ENCODE measurements at places on chromosomes 13 and 19.

GRCh38 chr19:55440411-55441105, 2.5 kb downstream of the SHISA7 start:
- DNase-seq = no peak

- DNase-seq = peak; percentile 100
Measured at GRCh38 chr19:45792470-45793177, at the start of gene DMWD. DMWD (minus strand) TSS chr19:45792845; CDS start chr19:45792756, 89 bp downstream.

GRCh38 chr19:38266981-38267597, 2.7 kb downstream of the SPINT2 start:
- no peak for DNase-seq

DNA sequence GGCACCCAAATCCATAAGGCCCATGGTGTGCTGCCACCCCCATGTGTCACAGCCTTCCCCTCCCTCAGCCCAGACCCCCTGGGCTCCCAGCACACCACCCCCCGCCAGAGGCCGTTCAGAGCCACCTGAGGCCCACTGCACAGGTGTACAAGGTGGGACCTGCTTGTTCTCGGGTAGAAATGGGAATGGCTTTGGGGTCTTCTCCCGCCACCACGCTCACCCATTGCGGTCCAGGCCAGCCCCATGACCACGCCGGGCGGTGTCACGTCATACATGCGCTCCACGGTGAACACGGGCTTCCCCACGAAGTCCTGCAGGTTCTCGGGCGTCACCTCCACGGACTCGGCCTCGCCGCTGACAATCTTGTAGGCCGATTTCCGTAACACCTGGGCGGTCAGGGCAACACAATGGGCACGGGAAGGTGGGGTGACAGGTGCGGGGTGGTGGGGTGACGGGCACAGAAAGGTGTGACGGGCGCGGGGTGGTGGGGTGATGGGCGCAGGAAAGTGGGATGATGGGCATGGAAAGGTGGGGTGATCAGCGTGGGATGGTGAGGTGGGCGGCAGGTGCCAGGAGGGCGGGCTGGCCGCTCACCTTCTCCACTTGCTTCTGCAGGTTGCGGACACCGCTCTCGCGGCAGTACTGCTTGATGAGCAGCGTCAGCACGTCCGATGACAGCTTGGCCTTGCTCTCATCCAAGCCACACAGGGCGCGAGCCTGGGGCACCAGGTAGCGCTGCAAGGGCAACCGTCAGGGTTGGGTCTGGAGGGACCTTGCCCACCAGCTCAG, 4.3 kb downstream of the RPL36 start:
- no peak for DNase-seq

- no peak for DNase-seq
Measured at GRCh38 chr19:41018736-41019290, 27.7 kb downstream of the CYP2B6 start.

DNA sequence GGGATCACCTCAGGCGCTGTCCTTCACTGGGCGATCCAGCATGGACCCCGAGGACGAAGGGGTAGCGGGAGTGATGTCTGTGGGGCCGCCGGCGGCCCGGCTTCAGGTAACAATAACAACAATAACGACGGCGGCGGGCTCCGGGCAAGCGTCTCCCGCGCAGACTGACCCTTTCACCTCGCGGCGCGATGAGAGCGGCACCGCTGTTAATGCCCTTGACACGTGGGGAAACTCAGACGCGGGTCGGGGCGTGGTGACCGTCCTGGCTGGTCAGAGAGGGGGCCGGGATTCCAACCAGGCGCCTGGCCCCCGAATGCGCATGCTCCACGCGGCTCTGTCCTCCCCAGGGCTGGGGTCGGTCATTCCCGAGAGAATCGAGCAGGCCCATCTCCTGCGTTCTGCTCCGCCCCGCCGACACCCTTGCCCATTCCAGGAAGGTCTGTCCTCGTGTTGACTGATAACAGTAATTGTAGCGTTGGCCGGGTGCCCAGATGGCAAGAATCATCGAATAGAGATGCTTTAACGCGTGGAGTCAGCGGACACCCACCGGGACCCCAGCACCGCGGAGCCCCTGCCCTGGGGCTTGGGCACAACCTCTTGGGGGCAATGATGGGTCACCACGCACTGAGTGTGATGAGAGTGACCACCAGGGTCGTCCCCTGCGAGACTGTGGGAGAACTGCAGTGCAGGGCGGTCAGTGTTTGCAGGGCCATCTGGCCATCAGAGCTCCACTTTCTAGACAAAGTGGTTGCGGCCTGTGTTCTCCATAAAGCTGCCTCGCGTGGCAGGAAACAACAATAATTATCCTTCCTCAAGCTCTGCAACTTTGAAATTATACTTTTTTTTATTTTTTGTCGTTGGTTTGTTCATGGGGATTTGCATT, 528 bp downstream of the ZNF8 start:
- no peak for DNase-seq

- no peak for DNase-seq
Measured at GRCh38 chr19:1855828-1856255, 7.5 kb downstream of the KLF16 start.

DNA sequence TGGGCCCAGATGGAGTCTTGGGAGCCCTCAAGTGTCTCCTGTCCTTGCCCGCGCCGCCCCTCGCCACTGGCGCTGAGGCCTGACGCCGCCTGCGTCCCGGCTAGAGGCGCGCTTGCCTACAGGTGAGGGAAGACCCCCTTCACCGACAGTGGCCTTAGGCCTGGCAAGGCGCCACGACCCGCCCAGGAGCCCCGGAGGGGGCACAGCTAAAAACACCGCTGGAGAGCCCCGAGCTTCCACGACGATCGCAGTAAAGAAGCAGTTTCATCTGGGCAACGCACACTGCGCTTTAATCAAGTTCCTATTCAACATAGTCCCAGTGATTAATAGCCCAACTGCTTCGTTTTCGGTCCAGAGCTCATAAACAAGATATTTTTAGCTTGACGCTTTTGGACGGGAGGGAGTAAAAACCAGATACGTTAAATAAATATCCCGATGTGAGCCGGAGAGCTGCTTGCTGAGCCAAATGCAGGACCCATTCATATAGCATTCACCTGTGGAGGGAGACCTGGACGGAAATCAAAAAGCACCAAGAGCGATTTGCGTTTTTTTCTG, 1.5 kb upstream of the CEBPA start:
- no peak for DNase-seq

- DNase-seq = no peak
Measured at GRCh38 chr13:27065582-27065981, 106.0 kb downstream of the USP12 start.

DNA sequence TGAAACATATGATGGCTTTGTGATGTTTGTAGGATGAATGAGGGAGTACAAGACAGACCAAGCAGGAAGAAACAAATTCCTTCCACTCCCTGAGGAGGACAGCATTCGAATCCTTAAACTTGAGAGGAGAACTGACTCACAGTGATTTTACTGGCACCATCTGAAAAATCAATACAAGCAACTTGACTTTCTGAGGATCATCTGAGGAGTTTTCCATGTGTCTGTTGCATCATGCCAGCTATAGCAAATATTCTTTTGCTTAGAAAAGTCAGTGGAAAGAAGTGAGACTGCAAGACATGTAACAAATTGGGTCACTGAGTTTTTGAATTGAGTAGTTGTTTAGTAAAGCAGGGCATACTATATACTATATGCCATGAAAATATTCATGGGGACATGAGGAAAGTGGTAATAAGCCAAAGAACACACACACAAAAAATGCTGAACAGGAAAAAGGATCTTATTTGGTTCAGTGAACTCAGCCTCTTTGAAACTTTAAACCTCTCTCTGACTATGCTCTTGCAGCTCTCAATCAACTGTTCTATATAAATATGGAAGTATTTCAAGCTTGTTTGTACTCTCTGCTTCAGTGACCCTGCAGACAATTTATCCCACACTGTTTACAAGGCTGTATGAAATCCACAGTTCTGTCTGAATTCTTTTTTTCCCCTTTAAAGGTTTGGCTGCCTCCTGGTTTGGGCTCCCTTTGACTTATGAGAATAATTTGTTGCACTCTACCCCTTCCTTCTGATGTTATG, 35.5 kb downstream of the SERTM1 start:
- DNase-seq = no peak

DNA sequence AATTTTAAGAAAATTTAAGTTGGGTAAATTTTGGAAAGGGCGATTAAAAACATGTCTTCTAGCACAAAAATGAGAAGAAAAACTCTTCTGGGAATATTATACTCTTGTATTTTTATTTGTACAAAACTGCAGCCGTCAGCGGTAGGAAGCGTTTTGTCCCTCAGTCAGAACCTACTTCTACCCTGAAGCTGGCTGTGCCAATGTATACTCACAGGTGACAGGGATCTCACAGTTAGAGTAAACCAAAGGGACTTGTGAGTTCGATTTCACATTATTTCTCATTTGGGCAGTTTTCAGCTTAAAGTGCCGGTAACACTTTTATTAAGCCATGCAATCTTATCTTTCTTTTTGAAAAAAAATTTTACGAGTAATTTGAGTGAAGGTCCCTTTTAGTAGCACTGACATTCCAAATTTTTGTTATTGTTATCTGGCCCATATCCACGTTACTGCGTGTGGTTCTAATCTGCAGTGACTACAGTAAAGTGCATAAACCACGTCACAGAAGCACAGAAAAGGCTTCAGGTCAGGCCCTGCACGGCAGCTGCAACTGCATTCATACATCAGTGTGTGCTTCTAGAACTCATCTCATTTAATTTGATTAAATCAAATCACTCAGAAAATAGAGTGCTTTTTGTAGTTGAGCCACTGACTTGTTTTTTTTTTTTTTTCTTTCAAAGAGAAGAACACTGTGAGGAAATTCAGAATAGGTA, 387.3 kb downstream of the LIG4 start:
- DNase-seq = no peak

DNA sequence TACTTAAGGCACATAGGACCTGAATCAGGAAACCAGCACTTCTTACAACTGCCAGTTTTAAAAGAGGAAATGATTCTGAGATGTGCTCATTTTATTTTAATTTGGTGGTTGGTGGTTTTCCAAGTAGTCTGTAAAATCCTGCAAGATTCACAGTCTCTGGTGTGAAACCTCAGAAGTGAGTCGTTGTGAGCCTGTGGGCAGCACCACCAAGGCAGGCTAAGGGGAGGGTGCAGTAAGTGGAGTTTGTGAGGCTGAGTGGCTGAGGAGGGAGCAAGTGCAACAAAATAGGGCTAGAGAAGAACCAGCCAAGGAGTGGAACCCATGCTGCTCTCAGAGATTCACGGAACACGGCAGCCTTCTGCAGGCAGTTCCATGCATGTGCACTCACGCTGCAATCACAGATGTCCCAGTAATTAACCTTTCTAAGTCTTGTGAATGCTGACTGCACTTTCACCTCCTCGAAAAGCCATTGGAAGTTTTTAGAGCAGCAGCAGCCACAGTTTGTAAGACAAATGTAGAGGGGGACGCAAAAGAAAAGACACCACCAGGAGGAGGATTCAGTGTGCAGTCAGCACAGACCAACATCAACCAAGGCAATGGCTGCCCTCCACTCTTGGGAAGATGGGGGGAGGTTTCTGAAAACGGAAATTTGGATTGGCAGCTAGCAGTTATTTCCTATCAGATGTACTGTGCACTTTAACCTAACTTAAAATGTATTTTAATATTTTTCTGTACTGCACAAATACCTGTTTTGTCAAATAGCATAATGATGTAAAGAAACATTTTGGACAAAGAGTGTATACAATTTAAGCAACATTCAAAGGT, 44.9 kb downstream of the ESD start:
- DNase-seq = no peak

DNA sequence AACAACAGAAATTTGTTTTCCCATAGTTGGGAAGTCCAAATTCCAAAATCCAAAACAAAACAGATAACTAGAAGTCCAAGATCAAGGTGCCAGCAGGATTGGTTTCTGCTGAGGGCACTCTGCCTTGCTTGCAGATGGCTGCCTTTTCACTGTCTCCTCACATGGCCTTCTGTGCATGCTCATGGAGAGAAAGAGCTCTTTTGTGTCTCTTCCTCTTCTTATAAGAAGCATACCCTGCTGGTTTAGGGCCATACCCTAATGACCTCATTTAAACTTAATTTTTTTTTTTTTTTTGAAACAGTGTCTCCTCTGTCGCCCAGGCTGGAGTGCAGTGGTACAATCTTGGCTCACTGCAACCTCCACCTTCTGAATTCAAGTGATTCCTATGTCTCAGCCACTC, 1974.1 kb upstream of the PCDH20 start:
- no peak for DNase-seq

GRCh38 chr13:109725297-109725696, 61.1 kb downstream of the IRS2 start:
- no peak for DNase-seq

DNA sequence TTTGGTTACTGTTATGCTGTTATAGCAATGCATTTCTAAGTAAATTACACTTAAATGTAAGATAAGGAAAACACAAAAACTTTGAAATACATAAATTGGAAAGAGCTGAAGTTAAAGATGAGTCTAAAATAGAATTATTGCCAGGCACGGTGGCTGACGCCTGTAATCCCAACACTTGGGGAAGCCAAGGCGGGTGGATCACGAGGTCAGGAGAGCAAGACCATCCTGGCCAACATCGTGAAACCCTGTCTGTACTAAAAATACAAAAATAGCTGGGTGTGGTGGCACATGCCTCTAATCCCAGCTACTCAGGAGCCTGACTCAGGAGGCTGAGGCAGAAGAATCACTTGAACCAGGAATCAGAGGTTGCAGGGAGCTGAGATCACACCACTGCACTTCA, 905.4 kb upstream of the GPC6 start:
- DNase-seq = no peak

GRCh38 chr19:5503598-5503997, 48.4 kb downstream of the ZNRF4 start:
- DNase-seq = no peak

GRCh38 chr19:48458016-48458415, 2.6 kb downstream of the KCNJ14 start:
- DNase-seq = no peak

All from neuronal stem cell (in vitro differentiated cells).